Fibroblast of skin of right quadriceps (primary cell): ENCODE measurements at places on chromosomes 7 and 10.

- no peak for DNase-seq
Measured at GRCh38 chr7:142787034-142787768, 16.4 kb downstream of the PRSS2 start.

GRCh38 chr10:85612378-85612775, 754.2 kb downstream of the GRID1 start:
- no peak for DNase-seq

DNA sequence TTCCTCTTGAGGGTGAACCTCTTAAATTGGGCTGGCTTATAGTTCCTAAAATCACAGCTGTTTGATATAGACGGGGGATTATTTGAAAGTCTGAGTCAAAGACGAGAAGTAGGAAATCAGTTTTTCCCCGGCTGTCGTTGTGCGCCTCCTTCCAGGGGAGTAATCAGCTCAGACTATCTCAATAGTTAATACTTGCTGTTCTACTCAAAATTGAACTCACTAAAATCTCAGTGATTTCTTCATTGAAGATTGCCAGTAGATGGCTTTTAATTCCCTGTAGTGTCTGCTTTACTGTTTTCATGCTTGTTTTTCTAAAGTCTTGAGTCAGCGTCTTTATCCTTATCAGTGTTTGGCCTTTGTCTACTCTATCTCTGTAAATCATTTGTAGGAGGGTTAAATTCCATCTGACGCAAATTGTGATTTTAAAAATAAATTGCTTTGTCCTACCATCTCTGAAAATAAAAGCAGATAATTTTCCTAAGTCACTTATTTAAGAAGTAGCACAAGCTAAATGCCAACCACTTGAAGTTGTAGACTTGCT, 47.3 kb downstream of the CNNM2 start:
- DNase-seq = no peak

DNA sequence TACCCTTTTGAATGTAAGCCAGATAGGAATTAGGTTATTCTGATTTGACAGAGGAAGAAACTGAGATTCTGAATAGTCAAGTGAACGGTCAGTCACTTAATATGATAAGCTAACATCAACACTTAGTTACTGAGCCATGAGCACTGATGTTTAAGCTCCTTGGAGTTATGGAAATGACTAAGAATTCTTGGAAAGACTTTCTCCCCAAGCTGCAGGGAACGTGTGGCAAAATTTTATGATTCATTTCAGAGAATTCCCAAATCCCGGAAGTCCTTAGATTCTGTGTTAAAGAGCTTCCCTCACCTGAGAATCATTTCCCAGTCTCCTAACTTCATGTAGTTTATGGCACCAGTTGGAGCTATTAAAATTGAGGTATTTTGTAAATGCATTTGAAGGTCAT, 330.9 kb downstream of the XPNPEP1 start:
- no peak for DNase-seq

- DNase-seq = no peak
Measured at GRCh38 chr10:60575105-60575504, 185.4 kb upstream of the ANK3 start.

DNA sequence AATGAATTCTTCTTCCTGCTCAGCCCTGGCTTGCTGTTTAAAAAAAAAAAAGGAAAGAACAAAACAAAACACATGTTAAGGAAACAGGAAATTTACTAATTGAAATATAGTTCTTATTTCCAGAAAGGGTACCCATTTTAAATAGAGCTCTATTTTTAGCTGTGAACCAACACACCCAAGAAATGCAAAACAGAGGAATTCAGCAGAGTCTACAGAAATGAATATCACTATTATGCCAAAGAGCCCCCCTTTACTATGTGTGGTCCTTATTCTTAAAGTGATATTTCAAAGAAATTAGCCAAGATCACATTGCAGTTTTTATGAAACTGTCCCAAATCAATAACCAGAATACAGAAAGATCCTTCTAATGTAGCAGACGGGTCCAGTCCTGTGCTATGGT, 53.7 kb downstream of the CCDC6 start:
- no peak for DNase-seq

GRCh38 chr10:80540618-80540980, 2.9 kb downstream of the SH2D4B start:
- DNase-seq = no peak

DNA sequence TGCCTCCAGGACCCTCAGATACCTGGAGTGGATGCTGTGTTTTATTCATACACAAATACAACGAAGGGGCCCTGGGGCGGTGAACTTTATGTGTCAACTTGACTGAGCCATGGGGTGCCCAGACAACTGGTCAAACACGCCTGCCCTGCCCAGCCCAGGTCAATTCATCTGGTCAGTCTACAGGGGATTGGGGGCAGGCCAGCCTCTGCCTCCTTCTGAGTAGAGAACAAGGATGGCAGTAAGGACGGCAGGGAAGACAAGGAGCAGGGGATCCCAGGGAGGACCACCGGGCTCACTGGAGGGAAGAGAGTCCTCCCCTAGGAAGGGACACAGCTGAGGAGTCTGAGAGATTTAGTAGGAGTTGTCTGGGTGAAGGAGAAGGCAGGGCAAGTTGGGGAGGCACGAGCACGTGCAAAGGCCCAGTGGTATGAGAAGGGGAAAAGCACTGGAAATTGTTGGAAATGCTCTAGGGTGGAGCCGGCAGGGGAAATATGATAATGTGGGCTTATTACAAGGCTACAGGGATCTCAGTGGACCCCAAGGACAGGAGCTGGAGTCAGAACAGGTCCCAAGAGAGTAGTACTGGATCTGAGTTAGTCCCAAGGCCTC, 63.4 kb downstream of the MYL10 start:
- no peak for DNase-seq
